Immature natural killer cell (primary cell): ENCODE measurements at places on chromosomes 4 and X. TPM values are rescaled to one million over a fixed set of nuclear protein-coding genes. Genes with fewer than 3 reads are reported as not detected.

The LGI2 gene
- polyA plus RNA-seq, result not detected

The SYTL5 gene
- not detected for polyA plus RNA-seq

The ADH1A gene
- polyA plus RNA-seq, result not detected

The GAGE12C gene
- polyA plus RNA-seq, result not detected

The SMIM31 gene
- polyA plus RNA-seq, result not detected

The NBDY gene
- 49.8 TPM for polyA plus RNA-seq

The ODAPH gene
- polyA plus RNA-seq, result not detected

The CD40LG gene
- polyA plus RNA-seq, result 0.37 TPM

The ANKRD17 gene
- 4.8 TPM for polyA plus RNA-seq

The INPP4B gene
- polyA plus RNA-seq, result 0.81 TPM

The GRIA3 gene
- not detected for polyA plus RNA-seq
